Activated naive CD4-positive, alpha-beta T cell treated with Interleukin-2 at 50 U/mL for 16 hours (primary cell): ENCODE measurements at places on chromosomes 6 and 20.

- no peak for DNase-seq
Measured at GRCh38 chr6:169854813-169855212, 103.4 kb downstream of the ERMARD start.

- no peak for DNase-seq
Measured at GRCh38 chr6:170048615-170049256, 242.1 kb downstream of the DLL1 start.

DNA sequence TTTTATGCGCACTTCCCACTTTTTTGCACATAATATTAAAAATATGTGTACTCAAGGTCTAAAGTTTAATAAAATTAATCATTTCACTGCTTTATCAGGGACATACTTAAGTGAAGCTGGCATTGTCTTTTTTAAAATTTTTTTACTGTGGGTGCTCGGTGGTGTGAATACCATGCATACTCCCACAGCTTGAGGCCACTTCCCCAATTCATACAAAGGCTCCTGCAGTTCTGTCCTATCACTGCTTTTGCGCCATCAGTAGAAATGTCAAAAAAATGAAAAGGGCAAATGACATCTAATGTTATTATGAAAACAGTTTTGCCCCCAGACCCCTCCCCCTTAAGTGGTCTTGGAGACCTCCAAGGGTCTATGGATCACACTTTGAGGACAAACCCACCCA lies 464.1 kb upstream of the ARID1B start:
- DNase-seq = no peak

GRCh38 chr20:58637466-58638213 lies 13.4 kb upstream of the STX16 start:
- no peak for DNase-seq

DNA sequence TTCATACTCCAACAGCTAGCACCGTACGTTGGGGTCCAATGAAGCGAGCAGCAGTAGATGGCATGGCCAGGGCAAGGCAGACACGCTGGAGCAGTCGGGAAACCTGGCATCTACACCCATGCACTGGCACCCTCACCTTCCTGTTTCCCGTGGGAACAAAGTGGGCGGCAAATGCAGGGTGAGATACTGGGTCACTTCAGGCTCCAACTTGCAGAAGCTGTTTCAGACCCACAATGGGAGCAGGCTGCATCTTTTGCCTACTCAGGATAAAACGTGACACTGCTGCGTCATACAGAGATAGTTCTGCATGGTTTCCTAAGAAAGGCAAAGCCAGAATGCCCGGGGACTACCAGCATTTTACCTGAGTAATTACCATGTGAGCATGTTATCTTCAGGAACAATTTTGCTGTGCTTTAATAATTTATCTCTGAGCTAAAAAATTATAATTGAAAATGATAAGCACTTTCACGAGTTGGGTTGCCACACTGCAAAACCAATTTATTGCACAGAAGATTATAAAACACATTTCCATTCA lies 10.9 kb upstream of the CD93 start:
- DNase-seq = no peak

GRCh38 chr20:33192912-33193501 lies 24.1 kb upstream of the BPIFA3 start:
- DNase-seq = no peak

- DNase-seq = no peak
Measured at GRCh38 chr6:128724738-128725137, 158.2 kb upstream of the LAMA2 start.

DNA sequence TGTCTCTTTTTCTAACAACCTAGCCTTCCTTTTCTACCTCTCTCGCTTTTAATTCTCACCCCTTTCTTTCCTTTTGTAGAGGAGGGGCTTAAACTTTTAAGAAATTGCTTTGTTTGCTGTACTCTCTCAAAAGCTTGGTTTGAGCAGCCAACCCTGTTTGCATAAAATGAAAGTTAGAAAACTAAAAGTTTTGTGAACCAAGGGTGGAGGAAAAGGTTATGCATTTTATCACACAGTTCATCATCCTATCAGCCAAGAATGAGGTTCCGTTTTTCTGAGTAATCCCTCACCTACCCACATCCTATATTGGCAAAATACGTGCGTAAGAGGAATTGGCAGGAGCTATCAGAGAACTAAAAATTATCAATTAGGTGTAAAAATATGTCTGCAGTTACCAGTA lies 42.8 kb upstream of the LOC128125822 start:
- no peak for DNase-seq

DNA sequence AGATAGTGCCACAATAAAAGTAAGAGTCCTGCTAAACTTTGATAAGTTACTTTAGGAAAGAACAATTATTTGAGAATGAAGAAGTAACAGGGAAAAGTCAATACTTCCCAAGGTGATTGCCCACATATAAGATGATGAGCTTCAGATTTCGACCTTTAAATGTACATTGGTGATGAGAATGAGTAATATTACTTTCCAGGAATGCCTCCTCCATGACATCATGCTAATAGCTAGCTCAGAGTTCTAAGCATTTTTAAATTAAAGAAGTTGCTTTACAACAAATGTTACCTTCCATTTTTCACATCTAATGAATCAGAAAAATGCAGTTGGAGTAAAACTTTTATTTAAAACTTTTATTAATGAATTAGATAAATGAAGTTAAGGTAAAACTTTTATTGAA lies 22.5 kb upstream of the OPN5 start:
- DNase-seq = no peak

DNA sequence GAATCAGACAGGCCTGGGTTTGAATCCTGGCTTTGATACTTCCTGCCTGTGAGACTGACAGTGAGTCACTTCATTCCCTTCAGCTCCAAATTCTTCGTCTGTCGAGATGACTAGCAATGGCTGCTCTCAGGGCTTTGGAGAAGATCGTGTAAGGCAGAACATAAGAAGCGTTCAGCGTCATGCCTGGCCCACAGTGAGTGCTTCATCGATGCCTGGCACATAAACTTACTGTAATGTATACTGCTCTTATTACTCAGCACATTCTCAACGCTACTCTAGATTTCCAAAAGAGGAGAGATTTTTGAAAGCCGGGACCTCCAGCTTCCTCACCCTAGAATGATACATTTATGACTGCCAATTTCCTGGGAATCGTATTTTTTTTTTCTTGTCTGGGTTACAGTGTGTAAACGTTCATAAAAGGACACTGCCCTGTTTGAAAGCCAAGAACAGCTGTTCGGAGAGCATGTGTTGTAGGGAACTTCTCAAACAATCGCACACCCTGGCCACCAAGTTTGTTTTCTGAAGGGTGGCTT lies 16.2 kb upstream of the BCAS1 start:
- no peak for DNase-seq

- no peak for DNase-seq
Measured at GRCh38 chr6:165129086-165129485, 180.3 kb downstream of the C6orf118 start.

DNA sequence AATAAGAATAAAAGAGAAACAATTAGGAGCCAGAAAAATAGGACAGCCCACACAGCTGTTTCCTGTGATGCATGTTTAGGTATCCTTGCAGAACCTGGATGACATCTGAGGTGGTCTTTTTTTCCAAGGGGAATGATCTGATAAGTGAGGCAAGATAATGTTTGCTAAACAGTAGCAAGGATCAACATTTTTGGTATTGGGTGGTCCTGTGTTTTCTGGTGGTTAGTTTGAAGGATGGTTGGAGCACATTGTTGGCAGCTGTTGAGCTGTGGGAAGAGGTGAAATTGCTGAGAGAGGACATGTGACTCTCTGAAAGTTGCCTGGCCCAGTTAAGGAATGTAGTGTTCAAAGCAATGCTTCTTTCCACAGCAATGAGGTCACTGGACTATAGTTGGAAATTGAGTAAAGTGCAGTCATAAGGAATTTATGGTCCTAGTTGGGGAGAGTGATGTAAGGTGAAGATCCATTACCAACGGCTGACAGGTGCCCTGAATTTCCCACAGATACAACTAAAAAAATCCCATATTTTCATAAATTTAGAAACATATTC lies 270.2 kb upstream of the IMPG1 start:
- no peak for DNase-seq

DNA sequence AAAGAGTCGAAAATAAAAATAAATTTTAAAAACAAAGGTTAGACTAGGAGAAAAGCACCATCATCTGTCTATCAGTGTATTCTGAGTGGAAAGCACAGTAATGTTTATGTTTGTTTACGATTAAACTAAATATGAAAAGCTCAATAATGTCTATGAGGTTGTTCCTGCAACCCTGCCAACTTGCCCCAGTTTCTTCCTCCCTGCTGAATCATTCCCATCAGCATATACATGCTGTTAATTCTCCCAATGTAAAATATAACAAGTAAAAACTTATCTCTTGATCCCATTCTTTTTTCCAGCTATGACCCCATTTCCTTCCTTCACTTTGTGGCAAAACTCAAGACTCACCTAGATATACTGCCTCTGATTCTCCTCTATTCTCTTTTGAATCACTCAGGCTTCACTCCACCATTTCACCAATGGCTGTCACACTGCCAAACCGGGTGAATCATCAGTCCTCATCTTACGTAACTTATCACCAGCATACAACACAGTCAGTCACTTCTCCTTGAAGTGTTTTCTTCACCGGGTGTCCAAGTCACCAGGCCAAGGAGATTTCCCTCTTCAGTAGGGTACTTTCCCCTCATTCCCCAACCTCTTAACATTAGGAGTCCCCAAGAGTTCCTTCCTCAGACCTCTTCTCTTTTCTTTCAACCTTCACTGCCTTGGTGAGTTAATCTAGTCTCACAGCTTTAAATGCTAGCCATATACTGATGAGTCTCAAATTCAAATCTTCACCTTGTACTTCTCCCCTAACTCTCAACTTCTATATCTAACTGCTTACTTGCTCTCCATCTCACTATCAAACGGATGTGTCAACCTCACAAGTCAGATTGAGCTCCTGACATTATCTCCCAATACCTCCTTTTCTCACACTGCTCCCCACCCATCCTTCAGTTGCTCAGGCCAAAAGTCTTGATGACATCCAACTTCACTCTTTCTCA lies 6.2 kb downstream of the TMEM242 start:
- peak; percentile 8 for DNase-seq

- DNase-seq = no peak
Measured at GRCh38 chr6:37974381-37974780, 154.9 kb downstream of the ZFAND3 start.

DNA sequence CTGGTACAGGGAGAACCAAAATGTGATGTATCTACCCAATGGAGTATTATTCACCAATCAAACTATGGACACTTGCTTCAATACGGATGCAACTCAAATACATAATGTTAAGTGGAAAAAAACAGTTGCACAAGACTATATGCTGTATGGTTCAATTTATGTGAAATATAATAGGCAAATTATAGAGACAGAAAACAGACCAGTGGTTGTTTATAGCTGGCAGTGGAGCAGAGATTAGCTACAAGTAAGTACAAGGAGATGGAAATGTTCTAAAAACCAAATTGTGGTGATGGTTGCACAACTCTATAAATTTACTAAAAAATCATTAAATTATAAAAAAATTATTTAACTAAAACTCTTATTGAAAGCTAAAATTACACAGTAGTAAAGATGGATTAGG lies 113.2 kb downstream of the PRDM1 start:
- no peak for DNase-seq

GRCh38 chr6:2986722-2987221 lies 12.9 kb upstream of the NQO2 start:
- DNase-seq = no peak

DNA sequence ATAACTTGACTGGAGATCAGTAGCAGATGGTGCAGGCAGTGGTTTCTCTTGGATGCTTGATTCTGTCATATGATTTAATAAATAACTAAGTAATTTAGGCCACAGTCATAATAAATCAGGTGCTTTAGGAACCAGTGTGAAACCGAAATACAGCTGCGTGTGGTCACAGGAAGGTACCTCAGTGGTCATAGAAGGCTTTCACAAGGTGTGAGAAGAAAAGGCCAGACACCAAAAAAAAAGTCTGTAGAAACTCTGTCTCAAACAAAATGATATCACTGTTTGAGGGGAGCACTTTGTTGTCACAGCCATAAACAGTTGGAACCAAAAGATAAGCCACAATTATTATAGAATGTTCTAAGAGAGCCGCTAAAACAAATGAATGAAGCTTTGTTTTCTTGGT lies 56.5 kb downstream of the ARMC2 start:
- DNase-seq = no peak

DNA sequence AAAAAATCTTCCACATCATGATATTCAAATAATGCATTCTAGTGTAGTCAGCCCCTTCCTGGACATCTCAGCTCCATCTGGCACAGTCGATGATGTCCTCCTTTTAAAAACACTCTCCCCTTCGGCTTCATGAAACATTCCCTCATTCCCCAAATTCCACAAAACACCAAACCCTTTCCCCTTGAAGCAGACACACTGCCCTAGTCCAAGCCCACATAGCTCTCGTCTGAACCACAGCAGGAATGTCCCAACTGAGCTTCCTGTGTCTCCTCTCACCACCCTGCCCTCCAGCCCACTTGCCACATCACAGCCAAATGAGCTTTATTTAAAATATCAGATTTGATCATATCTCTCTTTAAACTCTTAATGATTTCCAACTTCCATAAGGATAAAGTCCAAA lies 106.4 kb upstream of the CARMIL1 start:
- DNase-seq = no peak

- peak; percentile 48 for DNase-seq
Measured at GRCh38 chr6:90083891-90084290, 189.6 kb downstream of the GJA10 start.

DNA sequence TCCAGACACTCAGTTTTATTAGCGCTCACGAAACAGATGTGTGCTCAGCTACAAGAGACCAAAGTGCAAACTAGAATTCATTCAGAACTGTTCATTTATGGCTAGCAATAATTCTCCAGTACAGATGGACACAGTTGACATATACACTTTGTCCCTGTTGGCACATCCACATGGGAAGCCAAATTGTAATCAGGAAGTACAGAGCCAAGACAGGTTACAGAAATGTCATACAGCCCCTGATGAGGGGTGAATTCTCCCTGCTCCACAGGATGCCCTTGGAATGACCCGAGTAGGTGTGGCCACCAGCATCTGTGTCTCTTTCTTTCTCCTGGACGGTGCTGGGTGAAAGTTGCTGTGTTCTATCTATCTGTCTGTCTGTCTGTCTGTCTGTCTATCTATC lies 7.6 kb downstream of the DHX35 start:
- no peak for DNase-seq

GRCh38 chr6:67736816-67737215 lies 898.3 kb upstream of the ADGRB3 start:
- no peak for DNase-seq

DNA sequence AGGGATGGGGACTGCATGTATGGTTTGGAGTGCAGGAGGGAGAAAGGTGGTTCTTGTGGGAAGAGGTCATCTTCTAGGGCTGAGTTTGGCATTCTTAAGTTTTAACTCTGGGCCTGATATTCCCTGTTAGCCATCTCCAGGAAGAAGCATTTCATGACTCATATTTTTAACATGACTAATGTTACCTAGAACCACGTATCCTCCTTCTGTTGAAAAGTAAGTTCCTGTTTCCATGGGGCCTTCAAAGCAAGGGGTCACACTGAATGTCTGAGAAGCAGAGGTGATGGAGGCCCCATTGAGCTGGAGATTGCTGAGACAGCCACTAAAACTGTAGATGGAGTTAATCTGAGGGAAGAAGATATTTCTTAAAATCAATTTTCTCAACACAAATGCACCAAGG lies 30.2 kb downstream of the FAM229B start:
- DNase-seq = no peak

GRCh38 chr6:5012519-5012918 lies 8.7 kb upstream of the RPP40 start:
- no peak for DNase-seq
